ENCODE measurements at places on chromosomes 4 and X.

- no peak for DNase-seq
Measured at GRCh38 chr4:169582706-169583105, 29.7 kb downstream of the NEK1 start.

GRCh38 chrX:1244164-1245076, 24.2 kb upstream of the CSF2RA start:
- DNase-seq, result no peak

- DNase-seq, result peak; percentile 46
Measured at GRCh38 chr4:139988863-139989765, 164.9 kb downstream of the MAML3 start.

DNA sequence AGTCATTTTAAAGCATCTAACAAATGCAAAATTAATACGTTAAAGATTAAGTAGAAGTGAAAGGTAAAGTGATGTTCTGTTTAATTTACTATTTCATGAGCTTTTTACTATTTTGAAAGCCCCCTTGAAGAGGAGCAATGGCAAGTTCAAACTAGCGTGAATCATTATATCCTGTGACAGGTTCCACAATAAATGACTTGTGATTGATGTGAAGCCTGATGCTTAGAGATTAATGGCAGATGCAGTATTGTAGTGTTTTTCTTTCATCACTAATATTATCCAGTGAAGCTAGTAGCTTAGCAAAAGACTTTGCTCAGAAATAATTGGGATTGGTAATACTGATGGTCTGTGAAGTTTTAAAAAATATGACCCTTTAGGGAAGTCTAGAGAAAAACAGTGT, 57.3 kb downstream of the STOX2 start:
- no peak for DNase-seq

DNA sequence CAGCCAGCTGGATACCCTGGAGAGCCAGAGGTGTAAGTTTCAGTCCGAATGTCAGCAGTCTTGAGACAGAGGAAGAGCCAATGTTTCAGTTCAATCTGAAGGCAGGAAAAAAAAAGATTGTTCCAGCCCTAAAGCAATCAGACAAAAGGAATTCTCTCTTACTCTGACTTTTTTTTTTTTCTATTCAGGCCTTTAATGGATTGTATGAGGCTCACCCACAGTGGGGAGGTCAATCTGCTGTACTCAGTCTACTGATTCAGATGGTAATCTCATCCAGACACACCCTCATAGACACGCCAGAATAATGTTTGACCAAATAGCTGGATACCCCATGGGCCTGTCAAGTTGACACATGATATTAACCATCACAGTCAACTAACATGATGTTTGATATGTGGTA, 51.9 kb downstream of the TEX13A start:
- DNase-seq, result no peak
